ENCODE measurements at places on chromosomes 7 and 10.

GRCh38 chr10:18236756-18237155, 96.5 kb downstream of the CACNB2 start:
- no peaks in the 10 kb centered on the region for H3K27me3 ChIP-seq
- H3K4me3 ChIP-seq, result no peak overlapping the region
- no peak overlapping the region for H3K27ac ChIP-seq
- DNase-seq, result no peak
- no peaks in the 10 kb centered on the region for H3K4me1 ChIP-seq

- no peak overlapping the region for H3K27ac ChIP-seq
- H3K4me1 ChIP-seq, result no peaks in the 10 kb centered on the region
- no peaks in the 10 kb centered on the region for H3K36me3 ChIP-seq
- no peak for DNase-seq
Observed at GRCh38 chr10:65350611-65351010, 1575.2 kb upstream of the LRRTM3 start.

GRCh38 chr10:104054430-104054829, 31.2 kb downstream of the COL17A1 start:
- no peak for DNase-seq
- H3K4me1 ChIP-seq, result peaks cover 26% of the 10 kb centered on the region
- H3K36me3 ChIP-seq, result no peaks in the 10 kb centered on the region
- no peaks in the 10 kb centered on the region for H3K27me3 ChIP-seq
- no peak overlapping the region for H3K27ac ChIP-seq
- H3K4me3 ChIP-seq, result no peak overlapping the region

GRCh38 chr7:98335411-98335977, 54.0 kb downstream of the BRI3 start:
- no peak overlapping the region for H3K27ac ChIP-seq
- no peak overlapping the region for H3K4me3 ChIP-seq
- no peak for DNase-seq
- no peaks in the 10 kb centered on the region for H3K4me1 ChIP-seq
- no peaks in the 10 kb centered on the region for H3K36me3 ChIP-seq
- H3K27me3 ChIP-seq, result no peaks in the 10 kb centered on the region

- no peak for DNase-seq
- no peaks in the 10 kb centered on the region for H3K27me3 ChIP-seq
- no peak overlapping the region for H3K27ac ChIP-seq
Observed at GRCh38 chr10:127781412-127781811, 44.4 kb downstream of the FOXI2 start.

- no peak overlapping the region for H3K4me3 ChIP-seq
- no peak for DNase-seq
- no peak overlapping the region for H3K27ac ChIP-seq
- no peaks in the 10 kb centered on the region for H3K27me3 ChIP-seq
- H3K36me3 ChIP-seq, result no peaks in the 10 kb centered on the region
Observed at GRCh38 chr10:42987121-42987541, 89.7 kb upstream of the RET start.

DNA sequence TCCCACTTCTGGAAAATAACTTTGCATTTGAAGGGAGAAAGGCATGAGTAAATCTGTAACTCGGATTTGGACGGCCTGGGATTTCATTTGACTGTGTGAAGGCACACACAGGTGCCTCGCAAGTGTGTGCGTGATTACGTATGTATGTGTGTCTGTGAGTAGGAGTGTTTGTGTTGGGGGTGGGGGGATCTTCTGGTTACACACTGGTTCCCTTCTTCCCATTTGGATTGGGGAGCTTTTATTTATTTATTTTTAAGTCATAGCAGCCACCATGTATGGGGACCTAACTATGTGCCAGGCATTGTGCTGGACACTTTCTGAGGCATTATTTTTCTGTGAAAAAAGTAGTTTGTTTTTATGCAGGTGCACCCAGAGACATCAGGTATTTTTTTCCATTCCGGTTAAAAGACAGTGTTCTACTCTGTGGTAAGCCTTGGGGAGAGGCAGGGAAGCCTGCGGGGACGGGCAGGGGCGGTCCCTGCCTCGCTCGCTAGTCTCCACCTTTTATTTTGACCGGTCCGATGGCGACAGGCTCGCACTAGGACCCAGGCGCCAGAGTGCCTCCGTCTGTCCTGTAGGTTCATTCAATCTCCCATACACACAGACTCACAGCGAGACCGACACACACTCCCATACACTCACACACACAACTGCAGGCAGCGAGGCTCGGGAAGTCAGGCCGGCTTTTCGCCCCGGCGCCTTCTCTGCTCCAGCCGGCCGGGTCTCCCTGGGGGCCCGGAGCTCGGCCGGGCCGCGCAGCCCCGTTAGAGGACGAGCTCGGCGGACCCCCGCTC, at the start of gene MXI1:
Gene MXI1 (plus strand): TSS at position 595 of the 794 bp plus-strand sequence. CDS start 204 bp downstream, outside the sequence.
- H3K27ac ChIP-seq, result peak within 1 kb of the TSS; percentile 95
- H3K27me3 ChIP-seq, result no peaks in the 10 kb centered on the region
- peak; percentile 90 for DNase-seq
- peaks cover 12% of the 10 kb centered on the region for H3K4me1 ChIP-seq
- no peaks in the 10 kb centered on the region for H3K36me3 ChIP-seq

DNA sequence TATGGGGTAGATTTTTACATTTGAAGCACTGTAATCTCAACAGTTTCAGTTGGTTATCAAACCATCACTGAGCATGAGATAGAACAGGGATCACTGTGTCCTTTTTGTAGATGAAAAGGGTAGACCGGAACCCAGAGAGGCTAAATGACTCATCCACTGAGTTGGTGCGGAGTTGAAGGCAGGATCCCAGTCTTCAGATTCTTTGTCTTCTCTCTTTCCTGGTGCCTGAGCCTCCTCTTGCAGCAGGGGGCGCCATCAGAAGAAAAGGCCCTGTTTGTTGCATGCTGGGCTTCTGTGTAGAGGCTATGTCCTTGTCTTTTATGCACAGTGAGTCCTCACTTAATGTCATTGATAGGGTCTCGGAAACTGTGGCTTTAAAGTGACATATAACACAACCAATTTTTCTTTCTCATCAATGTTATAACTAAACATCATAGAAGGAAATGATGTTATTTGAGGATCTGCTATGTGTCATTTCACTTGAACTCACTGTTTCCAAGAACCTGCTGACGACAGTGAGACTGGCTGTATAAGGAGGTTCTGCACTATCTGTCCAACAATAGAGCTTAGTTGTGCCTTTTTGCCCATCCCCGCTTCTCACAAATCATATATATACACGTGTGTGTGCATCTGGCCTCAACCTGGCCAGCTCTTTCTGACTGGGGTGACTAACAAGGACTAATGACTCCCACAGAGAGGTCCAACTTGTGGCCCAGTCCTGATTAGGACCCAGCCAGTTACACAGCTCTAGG, 14.3 kb downstream of the ZNF282 start:
- H3K27ac ChIP-seq, result no peak overlapping the region
- H3K4me1 ChIP-seq, result no peaks in the 10 kb centered on the region
- H3K27me3 ChIP-seq, result no peaks in the 10 kb centered on the region
- no peak overlapping the region for H3K4me3 ChIP-seq

GRCh38 chr7:144397086-144397485, 6.4 kb downstream of the NOBOX start:
- no peak overlapping the region for H3K27ac ChIP-seq
- DNase-seq, result no peak
- H3K27me3 ChIP-seq, result no peaks in the 10 kb centered on the region

GRCh38 chr10:11191678-11192077, 174.0 kb downstream of the CELF2 start:
- peaks cover 4% of the 10 kb centered on the region for H3K4me1 ChIP-seq
- no peaks in the 10 kb centered on the region for H3K27me3 ChIP-seq
- H3K4me3 ChIP-seq, result no peak overlapping the region
- no peak overlapping the region for H3K27ac ChIP-seq
- DNase-seq, result no peak

GRCh38 chr10:123522702-123523312, 143.3 kb upstream of the GPR26 start:
- H3K4me1 ChIP-seq, result no peaks in the 10 kb centered on the region
- H3K4me3 ChIP-seq, result no peak overlapping the region
- H3K27me3 ChIP-seq, result no peaks in the 10 kb centered on the region
- DNase-seq, result peak; percentile 33
- H3K27ac ChIP-seq, result no peak overlapping the region

DNA sequence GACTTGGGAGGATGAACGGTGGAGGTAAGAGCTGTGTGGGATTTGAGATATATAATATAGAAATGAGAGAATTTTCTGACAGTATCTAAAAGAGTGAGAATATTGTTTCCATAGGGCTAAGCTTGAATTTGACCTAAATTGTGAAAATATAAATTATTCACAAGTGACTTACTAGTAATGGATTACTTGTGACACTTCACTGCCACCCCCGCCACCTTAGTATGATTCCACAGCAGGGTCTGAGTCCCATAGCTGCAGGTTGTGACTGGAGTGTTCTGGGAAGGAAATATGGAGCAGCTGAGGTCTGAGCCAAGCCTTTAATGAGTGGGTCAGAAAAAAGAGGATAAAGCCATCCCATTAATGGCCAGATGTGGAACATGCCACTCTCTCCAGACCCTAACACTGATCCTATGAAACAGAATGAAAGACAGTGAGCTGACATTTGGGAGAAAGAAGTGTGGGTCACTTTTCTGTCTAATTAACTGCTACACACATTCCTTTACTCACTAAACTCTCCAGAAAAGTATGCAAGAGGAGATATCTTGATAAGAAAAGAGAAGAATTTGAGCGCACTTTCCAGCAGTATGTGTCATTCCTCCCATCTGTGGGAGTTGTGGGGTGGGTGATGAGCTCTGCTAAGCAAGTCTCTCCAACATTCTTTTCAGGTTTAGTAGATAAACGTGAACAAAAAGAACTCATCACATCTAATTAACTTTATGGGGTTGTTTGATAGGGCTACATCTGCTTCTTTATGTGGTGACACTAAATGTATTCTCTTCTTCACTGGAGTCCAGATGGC, 1193.4 kb downstream of the SORCS3 start:
- H3K4me1 ChIP-seq, result no peaks in the 10 kb centered on the region
- H3K4me3 ChIP-seq, result no peak overlapping the region
- H3K36me3 ChIP-seq, result no peaks in the 10 kb centered on the region

- H3K36me3 ChIP-seq, result no peaks in the 10 kb centered on the region
- peak within 1 kb of the TSS; percentile 79 for H3K4me3 ChIP-seq
- peaks cover 6% of the 10 kb centered on the region for H3K4me1 ChIP-seq
- no peaks in the 10 kb centered on the region for H3K27me3 ChIP-seq
Observed at GRCh38 chr7:16753102-16753931, at the start of gene TSPAN13. TSPAN13 (plus strand) TSS chr7:16753755; CDS start chr7:16753968, 213 bp downstream.

GRCh38 chr10:89314676-89315075, 12.8 kb downstream of the IFIT2 start:
- no peak overlapping the region for H3K4me3 ChIP-seq
- H3K36me3 ChIP-seq, result no peaks in the 10 kb centered on the region
- no peak overlapping the region for H3K27ac ChIP-seq
- no peak for DNase-seq
- H3K27me3 ChIP-seq, result no peaks in the 10 kb centered on the region
- H3K4me1 ChIP-seq, result no peaks in the 10 kb centered on the region

DNA sequence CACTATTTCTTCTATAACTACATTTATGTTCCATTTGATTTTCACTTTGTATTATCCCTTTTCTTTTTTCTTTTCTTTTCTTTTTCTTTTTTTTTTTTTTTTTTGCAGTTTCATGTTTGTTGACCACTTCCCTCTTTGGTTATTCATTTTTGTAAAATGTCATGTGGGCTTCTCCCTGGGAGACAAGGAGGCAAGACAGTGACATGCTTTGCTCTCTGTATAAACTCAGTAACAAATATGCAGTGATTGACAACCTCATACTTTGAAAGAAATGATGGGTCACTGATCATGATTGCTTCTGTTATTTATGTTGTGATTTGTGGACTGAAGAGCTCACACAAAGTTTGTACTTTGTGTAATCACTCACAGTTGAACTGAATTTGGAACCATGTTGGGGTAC, 90.2 kb upstream of the ABI1 start:
- H3K36me3 ChIP-seq, result no peaks in the 10 kb centered on the region
- no peaks in the 10 kb centered on the region for H3K27me3 ChIP-seq
- no peaks in the 10 kb centered on the region for H3K4me1 ChIP-seq

- DNase-seq, result no peak
- H3K36me3 ChIP-seq, result no peaks in the 10 kb centered on the region
- H3K4me1 ChIP-seq, result no peaks in the 10 kb centered on the region
- peaks cover 19% of the 10 kb centered on the region for H3K27me3 ChIP-seq
- no peak overlapping the region for H3K27ac ChIP-seq
- H3K4me3 ChIP-seq, result no peak overlapping the region
Observed at GRCh38 chr10:48463318-48464003, 141.4 kb downstream of the ARHGAP22 start.

- no peak for DNase-seq
- peaks cover 22% of the 10 kb centered on the region for H3K36me3 ChIP-seq
Observed at GRCh38 chr10:72200883-72201282, 14.9 kb upstream of the ANAPC16 start.

- no peaks in the 10 kb centered on the region for H3K36me3 ChIP-seq
- H3K27ac ChIP-seq, result no peak overlapping the region
- no peak overlapping the region for H3K4me3 ChIP-seq
Observed at GRCh38 chr10:76175533-76176165, 744.2 kb downstream of the LRMDA start.

- H3K27ac ChIP-seq, result no peak overlapping the region
- no peaks in the 10 kb centered on the region for H3K4me1 ChIP-seq
Observed at GRCh38 chr7:17815318-17815717, 125.0 kb downstream of the SNX13 start.

DNA sequence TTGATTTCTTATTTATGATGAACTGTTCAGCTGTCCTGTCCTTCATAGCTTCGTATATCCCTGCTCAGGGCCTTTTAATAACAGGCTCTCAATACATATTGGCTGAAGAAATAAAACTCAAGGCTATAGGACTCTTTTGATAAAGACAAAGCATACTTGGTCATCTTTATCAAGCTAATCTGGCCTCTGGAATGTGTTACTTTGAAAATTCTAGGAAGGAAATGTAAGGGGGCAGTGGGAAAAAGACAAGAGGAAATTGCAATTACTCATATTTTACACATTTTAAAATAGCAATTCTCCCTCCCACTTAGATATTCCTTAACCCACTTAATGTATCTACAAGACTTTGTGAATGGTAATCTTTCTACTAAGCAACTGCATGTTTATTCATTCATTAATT, 94.3 kb downstream of the OSBPL3 start:
- no peak overlapping the region for H3K27ac ChIP-seq
- no peaks in the 10 kb centered on the region for H3K4me1 ChIP-seq
- no peak overlapping the region for H3K4me3 ChIP-seq
- DNase-seq, result no peak
- H3K36me3 ChIP-seq, result no peaks in the 10 kb centered on the region

- no peaks in the 10 kb centered on the region for H3K27me3 ChIP-seq
- H3K27ac ChIP-seq, result no peak overlapping the region
- no peaks in the 10 kb centered on the region for H3K36me3 ChIP-seq
- H3K4me1 ChIP-seq, result no peaks in the 10 kb centered on the region
Observed at GRCh38 chr7:18257711-18258110, 230.1 kb upstream of the PRPS1L1 start.

DNA sequence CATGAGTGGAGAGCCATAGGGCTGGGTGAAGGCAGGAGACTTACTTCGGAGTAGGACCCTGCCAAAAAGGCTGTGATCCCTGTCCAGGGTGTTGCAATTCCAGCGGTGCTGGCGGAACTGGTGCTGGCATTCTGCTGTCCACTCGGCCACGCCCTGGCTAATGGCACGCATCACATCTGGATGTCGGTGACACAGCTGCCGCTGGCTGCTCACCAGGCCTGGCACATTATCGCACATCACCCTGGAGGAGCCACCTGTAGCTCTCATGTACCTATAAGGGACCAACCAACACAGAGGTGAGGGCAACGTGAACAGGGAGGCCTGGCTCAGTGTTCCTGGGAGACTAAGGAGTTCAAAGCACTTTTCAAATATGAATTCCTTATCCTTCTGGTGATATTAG, 2.3 kb downstream of the WNT2 start:
- peaks cover 57% of the 10 kb centered on the region for H3K27me3 ChIP-seq
- no peak overlapping the region for H3K4me3 ChIP-seq
- no peak for DNase-seq
- H3K27ac ChIP-seq, result no peak overlapping the region
- no peaks in the 10 kb centered on the region for H3K36me3 ChIP-seq

Data from transverse colon (tissue), 4 donors.